ENCODE measurements at places on chromosomes 12 and 14.

DNA sequence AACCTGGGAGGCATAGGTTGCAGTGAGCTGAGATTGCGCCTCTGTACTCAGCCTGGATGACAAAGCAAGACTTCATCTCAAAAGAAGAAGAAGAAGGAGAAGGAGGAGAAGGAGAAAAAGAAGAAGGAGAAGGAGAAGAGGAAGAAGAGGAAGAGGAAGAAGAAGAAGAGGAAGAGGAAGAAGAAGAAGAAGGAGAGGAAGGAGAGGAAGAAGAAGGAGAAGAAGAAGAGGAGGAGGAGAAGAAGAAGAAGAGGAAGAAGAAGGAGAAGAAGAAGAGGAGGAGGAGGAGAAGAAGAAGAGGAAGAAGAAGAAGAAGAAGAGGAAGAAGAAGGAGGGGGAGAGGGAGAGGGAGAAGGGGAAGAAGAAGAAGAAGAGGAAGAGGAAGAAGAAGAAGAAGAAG, 12.9 kb upstream of the KRT8 start:
- DNase-seq = no peak

- no peak for DNase-seq
These were observed 110.3 kb downstream of the SINHCAF start for GRCh38 chr12:31215518-31216232.

DNA sequence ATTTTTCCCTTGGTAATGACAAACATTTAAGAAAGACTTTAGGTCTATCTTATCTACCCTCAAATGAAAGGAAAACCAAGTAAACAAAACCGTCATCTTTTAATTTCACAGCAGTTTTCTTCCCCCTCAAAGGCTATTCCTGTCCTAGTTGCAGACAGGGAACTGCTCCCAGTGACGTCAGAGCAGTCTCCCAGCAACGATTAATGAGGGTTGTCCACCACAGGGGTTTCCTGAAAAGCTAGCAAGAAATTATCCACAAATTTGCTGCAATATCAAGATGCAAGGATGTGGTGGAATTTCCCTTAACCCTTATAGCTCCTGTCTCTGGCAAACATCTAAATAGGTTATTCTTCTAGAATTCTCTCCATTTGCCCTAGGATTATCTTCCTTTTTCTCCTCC, 89.1 kb upstream of the STAC3 start:
- no peak for DNase-seq

DNA sequence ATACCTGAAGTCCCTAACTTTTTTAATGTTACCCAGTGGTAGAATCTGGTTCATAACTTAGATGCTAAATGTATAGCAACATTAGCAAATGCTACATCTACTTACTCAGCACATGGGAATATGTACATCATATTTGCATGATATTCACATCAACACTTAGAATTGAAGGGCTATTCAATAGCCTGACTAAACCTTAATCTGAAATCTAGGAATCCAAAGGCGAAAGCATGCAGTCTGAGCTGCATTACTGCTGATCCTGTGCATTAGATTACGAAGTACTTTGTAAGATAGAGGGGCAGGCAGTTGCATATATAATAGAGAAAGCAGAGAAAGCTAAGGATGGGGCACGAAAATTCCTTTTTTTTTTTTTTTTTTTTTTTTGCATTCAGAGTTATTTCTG, 40.4 kb downstream of the SLC38A4 start:
- DNase-seq = no peak

DNA sequence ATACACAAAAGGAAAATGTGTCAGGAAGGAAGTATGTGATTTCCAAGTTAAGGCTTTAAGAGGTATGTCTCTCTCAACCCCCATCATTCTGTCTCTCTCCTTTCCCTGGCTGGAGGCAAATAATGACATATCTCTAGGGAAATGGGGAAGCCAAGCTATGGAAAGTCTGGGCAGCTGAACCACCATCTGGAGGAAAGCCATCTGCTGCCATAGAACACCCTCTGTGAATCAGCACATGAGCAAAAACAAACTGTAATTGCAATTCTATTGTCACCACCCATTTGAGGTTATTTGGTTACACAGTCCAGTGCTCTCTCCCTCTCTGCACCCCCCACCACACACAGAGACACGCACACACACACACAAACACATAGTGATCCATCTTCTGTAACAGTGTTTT, 766.2 kb downstream of the FLRT2 start:
- DNase-seq = no peak

GRCh38 chr12:87820524-87821202, 208.5 kb downstream of the C12orf50 start:
- no peak for DNase-seq

DNA sequence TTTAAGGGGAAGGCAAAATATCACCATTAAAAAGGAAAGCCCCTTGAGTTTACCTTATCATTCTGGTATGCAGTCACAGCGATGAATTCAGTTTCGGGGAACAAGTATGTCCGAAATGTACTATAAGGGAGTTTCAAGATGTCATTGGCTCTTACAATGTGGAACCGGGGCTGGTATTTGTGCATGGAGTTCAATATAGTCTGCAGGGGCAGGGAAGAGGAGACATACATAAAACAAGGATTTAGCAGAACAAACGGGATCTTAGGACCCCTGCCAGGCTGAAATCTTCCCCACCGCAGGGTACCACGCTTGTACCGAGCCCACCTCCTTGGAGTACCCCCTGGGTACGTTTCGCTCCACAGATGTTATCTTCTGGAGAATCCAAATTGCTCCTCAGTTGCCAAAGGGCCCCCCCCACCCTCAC, 4.5 kb downstream of the TBX3 start:
- no peak for DNase-seq

GRCh38 chr14:64062381-64063115, 209.7 kb downstream of the SYNE2 start:
- DNase-seq = no peak

GRCh38 chr12:118617611-118618450, 241.5 kb downstream of the SUDS3 start:
- no peak for DNase-seq

- DNase-seq = no peak
These were observed 44.6 kb downstream of the DDHD1 start for GRCh38 chr14:53108292-53109104.

GRCh38 chr14:76314521-76315034, 61.4 kb upstream of the ESRRB start:
- no peak for DNase-seq

DNA sequence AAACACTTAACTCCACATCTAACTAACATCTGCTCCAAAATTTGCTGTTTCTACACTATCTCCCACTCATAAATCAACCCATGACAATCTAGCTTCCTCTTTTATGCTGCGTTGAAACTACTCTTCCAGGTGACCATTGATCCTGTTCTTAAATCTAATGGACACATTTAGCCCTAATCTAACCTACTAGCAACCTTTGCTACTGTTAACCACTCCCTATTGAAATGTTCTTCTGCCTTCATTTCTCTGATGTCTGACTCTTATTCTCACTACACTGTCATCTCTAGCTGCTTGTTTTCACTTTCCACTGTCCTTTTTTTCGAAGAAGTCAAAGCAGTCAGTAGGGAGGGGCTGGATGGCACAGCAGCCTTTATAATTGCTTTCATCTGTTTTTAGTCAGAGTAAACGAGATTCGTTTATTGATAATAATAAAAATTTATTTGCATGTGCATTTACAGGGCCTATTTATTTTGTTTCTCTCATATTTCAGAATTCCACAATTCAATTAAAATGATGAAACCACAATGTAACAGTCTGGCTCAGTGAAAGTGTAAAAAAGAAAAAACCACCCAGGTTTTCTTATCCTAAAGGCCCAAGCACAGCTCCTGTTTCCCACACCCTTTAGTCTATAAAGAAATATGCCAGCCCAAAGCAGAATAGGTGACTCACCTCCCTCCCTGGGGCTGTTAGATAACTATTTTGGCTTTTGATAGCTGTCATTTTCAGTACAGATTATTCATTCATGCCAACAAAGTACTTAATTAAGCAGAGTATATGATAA, 44.9 kb downstream of the ATP2B1 start:
- peak; percentile 23 for DNase-seq

- no peak for DNase-seq
These were observed 164.3 kb downstream of the PRKCH start for GRCh38 chr14:61485661-61486060.

GRCh38 chr12:26138860-26139259, 14.0 kb upstream of the BHLHE41 start:
- no peak for DNase-seq

- no peak for DNase-seq
These were observed 10.8 kb downstream of the RIMBP2 start for GRCh38 chr12:130705178-130705822.

DNA sequence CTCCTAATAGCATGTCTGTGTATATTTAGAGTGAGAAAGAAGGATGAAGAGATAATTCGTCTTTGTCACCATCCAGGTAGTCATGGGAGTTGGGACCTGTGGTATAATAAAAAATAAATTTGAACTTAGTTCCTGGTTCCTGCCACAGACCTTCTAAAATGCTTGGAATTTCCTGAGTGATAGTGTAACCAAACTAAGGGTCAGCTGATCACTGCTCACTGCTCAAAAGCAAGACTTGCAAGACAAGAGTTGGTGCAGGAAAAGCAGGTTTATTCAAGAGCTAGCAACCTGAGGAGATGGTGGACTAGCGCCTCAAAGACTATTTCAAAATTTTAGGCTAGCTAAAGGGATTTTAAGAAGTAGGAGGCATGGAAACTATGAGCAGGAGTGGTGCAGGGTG, 19.1 kb downstream of the ANG start:
- DNase-seq = no peak

DNA sequence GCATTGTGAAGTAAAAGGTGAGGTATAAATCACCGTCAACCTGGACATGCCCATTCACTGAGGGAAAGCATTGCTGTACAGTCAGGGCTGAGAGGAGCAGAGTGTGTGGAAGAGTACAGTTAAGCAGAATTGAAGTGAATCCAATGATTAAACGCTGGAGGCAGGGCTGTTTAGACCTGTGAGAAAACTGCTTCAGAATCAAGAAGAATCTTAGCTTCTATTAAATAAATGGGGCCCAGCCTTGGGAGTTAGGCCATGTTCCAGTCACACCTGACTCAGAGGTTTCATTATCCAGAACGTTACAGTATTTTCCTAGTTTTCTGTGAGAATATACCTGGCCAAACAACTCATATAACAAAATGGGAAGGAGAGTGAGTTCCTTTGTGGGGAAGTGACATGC, 86.9 kb downstream of the ATP23 start:
- DNase-seq = no peak

DNA sequence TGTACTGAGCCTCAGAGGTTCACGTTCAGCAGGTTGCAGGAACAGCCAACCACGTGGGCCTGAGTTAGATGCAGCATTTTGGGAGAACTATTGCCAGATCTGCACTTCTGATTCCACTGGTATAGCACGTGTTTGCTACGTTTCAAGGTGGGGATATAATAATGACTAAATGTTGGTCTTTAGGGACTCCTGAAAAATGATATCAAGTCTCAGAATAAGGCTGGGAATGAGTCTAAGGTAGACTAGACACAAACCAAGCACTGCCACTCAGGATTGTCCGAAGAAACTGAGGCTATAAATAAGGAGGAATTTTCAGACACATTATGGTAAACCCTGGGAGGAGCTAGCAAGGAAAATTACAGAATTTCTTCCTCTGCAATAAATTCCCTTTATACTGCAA, 98.1 kb downstream of the ESR2 start:
- DNase-seq = no peak

DNA sequence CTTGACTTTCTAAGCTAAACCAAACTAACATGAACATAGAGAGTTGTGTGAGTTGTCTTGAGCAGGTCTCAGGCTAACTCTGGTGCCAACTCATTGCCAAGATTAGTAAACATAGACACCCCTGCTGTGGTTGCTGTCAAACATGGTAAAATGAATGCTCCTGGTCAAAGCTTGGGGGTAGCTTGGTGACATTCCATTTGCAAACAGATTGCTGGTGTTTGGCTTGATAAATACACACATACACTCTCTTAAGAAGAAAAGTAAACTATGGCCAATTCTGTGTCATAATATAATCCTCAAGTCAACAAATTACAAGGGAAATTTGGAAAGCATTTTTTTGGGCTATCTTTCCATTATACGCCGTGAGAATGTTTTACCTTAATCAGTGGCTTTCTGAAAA, 386.4 kb upstream of the PDE3A start:
- DNase-seq = no peak

GRCh38 chr12:71686658-71687025, 760 bp downstream of the TMEM19 start:
- DNase-seq = no peak

DNA sequence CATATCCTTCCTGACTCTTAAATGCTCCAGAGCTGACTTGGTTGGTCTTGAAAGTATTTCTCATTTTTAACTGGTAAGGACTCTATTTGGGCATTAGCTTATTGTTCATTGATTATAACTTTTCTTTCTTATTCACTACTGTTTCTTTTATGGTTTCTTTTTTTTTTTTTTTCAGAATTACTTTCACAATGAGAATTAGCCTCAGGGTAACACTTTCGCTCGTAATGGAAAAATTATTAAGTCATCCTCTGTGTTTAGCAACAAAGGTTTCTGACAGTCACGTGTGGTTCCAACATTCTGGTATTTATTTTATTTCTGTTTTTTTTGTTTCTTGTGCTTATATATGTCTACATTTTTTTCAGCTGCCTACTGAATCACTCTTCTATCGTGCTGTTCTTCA, 80.0 kb downstream of the METTL25 start:
- DNase-seq = no peak

DNA sequence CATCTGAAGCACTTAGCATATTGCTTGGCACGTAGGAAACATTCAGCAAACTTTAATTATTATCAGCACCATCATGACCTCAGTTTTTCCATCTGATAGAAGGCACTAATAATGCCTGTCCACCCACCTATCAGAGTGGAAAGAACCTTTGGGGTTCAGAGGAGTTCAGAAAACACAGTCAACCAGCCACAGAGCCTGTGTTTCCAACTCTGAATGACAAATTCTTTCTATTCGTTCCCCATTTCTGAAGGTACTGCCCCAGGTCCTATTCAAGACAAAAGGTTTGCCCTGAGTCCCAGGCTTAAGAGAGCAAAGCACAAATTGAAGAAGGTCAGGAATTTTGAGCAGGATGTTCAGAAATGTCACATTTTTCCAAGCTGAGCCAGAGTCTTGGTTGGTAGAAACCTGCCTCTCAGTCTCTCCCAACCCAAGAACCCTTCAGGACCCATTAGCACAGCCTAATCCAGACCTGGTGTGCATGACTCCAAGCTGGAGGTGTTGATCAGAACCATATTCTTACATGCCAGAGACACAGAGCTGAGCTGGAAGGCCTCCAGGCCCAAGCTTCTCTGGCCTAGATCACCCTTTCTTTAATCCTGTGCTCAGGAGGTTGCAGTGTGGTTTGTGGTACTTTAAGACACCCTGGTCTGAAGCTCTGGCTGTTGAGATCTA, 114.4 kb downstream of the TBX5 start:
- no peak for DNase-seq

DNA sequence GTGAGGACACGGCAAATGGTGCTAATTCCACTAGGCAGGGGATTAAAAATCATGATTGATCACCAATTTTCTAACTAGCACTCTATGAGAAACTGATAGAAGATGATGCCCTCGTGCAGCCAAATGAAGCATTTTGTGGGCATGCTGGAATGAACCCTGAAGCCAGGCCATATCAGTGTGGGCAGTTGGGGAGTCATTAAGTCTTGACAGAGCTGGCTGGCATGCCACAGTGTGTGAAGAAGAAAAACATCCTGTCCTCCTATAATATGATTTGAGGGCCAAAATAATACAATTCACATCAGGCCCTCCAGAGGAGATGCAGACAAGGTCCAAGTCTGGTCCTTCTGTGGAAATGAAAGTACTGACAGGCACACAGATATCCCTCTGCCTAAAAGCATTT, 107.1 kb downstream of the TMTC1 start:
- no peak for DNase-seq

GRCh38 chr12:68831751-68832503, 23.9 kb downstream of the MDM2 start:
- no peak for DNase-seq

GRCh38 chr12:118166946-118167345, 31.0 kb downstream of the PEBP1 start:
- DNase-seq = no peak
